ENCODE measurements at places on chromosomes 4 and X.
A peak's percentile ranks its signal among the peaks of the same experiment; 100 is the strongest.

DNA sequence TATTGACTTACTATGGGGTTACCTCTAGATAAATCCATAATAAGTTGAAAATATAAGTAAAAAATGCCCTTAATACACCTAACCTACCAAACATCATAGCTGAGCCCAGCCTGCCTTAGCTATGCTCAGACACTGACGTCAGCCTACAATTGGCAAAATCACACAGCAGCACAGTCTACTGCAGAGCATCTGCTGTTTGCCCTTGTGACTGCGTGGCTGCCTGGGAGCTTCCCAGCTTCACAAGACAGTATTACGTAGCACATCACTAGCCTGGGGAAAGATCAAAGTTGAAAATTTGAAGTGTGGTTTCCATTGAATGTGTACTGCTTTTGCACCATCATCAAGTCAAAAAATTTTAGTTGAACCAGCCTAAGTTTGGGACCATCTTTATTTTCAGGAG, 8.8 kb downstream of the HTT-AS start:
- DNase-seq, result no peak

DNA sequence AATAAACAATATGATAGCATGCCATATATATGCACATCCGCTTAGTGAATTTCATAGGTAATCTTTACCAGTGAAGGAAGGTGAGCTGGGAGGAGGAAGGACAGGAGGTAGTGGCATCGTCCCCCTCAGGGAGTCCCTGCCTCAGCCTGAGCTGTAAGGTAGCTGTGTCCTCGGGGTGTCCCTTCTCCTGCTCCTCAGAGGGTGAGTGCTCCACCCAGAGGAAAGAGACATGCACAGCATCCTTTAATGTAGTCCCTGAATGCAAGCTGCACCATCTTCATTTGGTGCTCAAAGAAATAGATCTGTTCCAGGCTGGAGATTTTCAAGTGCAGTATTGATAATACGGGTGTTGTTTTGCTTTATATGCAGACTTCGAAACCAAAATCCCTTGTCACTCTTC, 330.4 kb upstream of the SFRP2 start:
- no peak for DNase-seq

- no peak for DNase-seq
Measured at GRCh38 chr4:14568351-14568750, 433.9 kb upstream of the CPEB2 start.

- no peak for DNase-seq
Measured at GRCh38 chr4:100929758-100930157, 411.9 kb upstream of the EMCN start.

- no peak for DNase-seq
Measured at GRCh38 chrX:20863649-20864048, 510.6 kb upstream of the CNKSR2 start.

- no peak for DNase-seq
Measured at GRCh38 chr4:83658806-83659205, 122.9 kb downstream of the GPAT3 start.

- DNase-seq, result no peak
Measured at GRCh38 chr4:94621491-94622080, 136.2 kb upstream of the BMPR1B start.

DNA sequence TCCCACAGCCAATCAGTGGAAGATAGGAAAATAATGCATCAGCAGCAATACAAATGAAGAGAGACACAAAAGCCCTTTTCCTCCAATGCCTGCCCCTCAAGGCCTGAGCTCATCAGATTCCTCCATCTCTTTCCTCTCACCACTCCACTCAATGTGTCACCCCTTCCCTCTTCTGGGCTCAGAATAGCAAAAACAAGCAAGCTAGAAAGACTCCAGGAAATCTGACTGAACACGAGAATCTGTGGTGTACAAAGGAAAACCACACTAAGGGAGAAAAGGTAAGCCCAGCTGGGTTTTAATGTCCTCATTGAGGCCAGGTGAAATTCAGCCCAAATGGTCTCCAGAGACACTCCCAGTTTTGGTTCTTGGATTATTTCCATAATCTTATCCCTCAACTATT, 46.3 kb downstream of the ARHGEF9 start:
- DNase-seq, result no peak

- DNase-seq, result no peak
Measured at GRCh38 chr4:136088211-136088867, 1444.0 kb downstream of the PCDH18 start.

DNA sequence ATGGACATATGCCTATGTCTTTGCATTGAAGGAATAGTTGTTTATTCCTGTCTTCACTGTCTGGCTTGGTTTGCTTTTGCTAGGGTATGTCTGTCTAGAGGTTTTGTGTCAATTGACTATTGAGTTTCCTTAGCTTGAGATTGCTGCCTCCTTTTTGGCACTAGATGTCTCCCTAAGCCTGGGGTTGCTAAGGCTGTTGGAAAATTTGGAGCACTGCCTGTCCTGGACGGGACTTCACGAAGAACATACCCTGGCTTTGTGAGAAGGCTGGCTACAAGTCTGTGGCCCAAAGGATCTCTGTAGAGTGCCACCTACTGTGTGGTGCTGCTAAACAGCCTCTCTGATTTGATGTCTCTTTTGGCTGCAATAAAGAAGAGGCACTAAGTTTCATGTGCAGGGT, 183.8 kb upstream of the NUDT10 start:
- no peak for DNase-seq

DNA sequence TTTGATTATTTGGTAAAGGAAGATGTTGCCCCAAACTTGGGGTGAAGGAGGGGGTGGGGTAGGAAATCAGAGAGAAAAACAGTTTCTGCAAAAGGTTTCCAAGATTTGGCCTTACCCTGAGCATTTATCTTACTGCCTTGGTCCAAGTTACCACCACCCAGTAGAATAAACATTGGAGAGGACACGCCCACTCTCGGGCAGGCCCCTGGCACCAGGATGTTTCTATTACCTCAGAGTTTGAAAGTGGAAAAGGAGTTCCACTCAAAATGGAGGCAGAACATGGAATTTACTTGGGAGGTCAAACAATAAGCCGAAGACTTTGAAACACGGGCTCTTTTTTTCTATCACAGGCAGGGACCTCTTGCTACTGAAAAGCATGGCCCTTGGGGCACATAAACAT, 113.7 kb downstream of the CHRNA9 start:
- DNase-seq, result no peak

DNA sequence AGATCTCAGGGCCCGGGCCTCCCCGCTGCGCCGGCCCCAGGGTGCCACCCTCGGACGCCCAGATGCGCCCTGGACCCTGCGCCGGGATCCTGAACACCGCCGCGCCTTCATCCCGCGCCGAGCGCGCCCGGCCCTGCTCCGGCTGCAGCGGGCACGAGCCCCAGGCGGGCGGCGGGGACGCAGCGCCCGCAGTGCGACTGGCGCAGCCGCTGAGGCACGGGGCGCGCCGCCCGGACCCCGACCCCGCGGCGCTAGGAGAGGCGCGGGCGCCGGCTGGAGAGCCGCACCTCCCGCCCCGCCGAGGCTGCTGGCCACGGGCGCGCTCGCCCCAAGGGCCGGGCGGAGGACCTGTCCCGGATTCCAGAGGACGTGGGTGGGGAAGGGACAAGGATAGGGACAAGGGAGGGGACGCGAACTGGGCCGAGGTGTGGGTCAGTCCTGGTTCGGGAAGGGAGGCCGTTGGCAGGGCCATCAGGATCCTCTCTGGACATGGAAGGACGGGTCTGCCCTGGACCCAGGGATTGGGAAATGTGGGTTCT, 1.1 kb downstream of the ZFYVE28 start:
- peak; percentile 29 for DNase-seq

- DNase-seq, result no peak
Measured at GRCh38 chr4:159298502-159298901, 195.6 kb downstream of the RAPGEF2 start.

GRCh38 chr4:175790083-175790482, 22.0 kb downstream of the GPM6A start:
- DNase-seq, result no peak

GRCh38 chr4:41057467-41057866, 156.9 kb downstream of the APBB2 start:
- DNase-seq, result no peak

GRCh38 chr4:26325191-26325590, 4.4 kb downstream of the RBPJ start:
- DNase-seq, result no peak

- no peak for DNase-seq
Measured at GRCh38 chrX:2176733-2177132, 324.0 kb downstream of the DHRSX start.

DNA sequence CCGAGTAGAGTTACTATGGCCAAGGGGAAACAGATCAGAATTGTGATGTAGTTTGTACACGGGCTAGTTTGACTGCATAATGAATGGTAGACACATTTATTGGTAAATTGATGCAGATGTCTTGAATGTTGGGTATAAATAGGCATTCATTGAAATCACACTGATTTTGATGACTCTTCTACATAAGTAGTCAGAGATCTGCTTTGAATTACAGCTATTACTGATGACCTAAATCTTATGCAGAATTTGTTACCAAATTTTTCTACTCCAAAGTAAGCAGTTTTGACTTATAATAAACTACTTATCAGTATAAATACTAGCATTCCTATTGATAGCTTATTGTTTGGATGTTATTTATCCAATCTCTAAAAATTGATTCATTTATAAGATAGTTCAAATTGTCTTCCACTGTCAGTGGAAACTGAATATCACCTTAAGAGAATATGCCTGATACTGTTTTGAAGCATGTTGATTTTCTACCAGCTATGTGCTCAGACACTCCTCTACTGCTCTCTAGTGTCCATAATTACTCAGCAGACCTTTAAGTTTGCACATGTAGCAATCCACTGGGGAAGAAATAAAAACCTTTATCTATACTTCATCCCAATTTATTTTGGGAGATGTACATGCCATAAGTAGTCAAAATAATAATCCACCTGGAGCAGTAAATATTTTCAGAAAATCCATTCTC, 120.3 kb downstream of the RASL11B start:
- no peak for DNase-seq

DNA sequence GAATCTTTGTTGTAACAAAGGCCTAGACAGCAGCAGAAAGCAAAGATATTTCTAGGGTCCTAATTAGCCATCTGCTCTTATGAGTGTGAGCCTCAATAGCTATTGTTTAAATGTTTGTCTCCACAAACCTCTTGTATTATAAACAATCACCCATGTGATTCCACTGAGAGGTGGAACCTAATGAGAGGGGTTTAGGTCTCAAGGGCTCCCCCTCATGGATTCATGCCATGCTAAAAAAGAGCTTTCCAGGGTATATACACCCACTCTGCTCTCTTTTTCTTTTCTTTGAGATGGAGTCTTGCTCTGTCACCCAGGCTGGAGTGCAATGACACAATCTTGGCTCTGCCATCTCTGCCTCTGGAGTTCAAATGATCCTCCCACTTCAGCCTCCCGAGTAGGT, 42.1 kb downstream of the TRIM61 start:
- DNase-seq, result no peak

DNA sequence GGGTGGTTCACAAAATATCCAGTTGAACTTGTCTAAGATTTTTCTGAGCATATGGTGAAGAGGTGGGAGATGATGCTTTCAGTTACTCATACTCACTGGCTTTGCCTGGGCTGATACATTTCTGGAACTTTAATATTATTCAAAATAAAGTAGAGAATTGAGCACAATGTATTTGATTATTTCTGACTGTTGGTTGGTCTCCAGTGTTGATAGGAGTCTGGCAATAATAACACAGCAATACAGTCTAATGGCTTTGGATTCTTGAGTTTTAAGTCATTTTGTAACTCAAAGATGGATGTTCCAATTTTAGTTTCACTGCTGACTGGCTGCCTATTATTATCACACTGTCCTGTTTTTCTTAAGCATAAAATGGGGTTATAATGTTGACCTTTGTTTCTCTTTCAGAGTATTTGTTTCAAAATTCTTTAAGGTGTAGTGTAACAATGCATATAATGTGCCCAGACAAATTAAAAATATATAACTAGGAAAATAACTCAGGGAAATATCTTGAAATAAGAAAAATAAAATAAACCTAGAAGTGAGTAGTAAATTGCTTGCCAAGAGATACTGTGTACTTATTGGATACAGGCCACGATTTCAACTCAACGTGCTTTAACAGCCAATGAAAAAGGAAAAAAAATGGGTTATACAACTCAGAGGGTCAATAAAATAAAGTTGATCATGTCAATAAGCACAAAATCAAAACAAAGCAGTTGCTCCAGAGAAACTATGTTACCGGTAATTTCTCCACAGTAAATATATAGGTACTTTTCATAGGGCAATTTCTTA, 99.0 kb downstream of the ARSJ start:
- no peak for DNase-seq

GRCh38 chr4:133095591-133095990, 53.5 kb upstream of the PCDH10 start:
- no peak for DNase-seq

DNA sequence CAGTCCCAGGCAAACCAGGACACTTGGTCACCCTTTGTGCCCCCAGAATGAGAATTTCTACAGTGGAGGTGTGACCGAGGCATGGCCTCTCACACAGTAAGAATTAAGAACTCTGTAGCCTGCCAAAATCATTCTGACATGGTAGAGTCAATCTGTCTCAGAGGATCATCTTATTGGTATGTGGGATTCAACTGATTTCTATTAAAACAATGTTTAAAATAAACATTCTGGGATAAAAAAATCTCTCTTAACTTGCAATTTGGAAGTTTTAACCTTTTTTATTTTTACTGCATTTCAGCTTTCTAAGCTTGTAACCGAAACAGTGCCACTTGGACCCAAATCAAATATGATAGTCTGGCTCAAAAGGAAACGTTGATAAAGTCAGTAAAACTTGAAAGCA, 165.4 kb upstream of the LDB2 start:
- DNase-seq, result no peak

DNA sequence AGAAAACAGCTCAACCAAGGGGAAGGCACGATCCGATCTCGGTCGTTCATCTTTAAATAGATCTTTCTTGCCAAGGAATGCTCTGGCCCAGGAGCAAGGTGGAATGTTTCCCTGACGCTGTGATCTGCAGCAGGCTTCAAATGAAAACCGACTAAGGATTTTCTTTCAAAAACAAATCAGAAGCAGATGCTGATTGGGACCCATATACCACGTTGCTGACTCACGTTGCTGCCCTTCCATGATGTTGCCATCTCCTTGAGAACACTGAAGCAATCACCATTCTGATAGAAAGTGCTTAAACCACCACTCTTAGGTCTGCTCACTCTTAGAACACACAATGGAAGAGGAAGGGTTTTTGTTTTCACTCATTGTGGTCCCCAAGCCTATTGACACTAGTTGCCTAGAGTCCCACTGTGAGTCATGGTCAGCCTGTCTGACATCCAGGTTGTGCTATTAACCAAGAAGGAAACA, 26.1 kb downstream of the LAMTOR3 start:
- no peak for DNase-seq

- DNase-seq, result peak; percentile 10
Measured at GRCh38 chr4:152063621-152064240, 302.9 kb upstream of the GATB start.

DNA sequence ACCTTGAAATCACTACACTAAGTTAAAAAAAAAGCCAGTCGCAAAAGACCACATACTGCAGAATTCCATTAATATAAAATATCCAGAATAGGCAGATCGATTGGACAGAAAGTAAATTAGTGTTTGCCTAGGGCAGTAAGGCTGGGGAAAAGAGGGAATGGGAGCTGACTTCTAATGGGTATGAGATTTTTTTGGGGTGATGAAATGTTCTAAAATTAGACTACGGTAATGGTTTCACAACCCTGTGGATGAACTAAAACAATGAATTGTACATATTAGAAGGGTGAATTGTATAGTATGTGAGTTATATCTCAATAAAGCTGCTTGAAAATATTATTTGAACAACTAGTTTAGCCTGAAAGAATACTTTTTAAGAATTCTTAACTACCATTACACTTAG, 6.7 kb upstream of the GPRIN3 start:
- DNase-seq, result no peak

All from stimulated activated CD4-positive, alpha-beta T cell treated with anti-CD3 and anti-CD28 coated beads, Interleukin-4, amount 100 ng/mL, for 1 hour (primary cell).